ENCODE measurements at places on chromosomes 4 and X.

GRCh38 chr4:57344296-57344695 is 234.1 kb upstream of the IGFBP7 start:
- DNase-seq: no peak

DNA sequence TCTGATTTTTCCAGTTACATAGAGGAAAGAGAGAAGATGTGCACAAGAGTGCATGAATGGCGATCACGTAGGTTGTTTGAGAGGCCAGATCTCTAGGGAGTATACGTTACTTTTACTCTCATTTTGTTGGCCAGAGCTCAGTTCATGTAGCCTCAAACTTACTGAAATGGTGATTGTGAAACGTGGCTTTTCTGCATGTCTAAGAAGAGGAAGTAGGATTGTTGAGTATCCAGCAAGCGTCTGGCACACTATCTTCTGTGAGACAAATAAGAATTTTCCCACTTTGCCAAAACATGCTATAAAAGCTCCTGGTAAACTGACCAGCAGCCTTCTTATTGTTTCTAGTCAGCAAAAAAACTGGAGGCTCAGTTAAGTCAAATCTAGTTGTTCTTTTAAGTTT is 264.5 kb upstream of the EMCN start:
- DNase-seq: no peak

DNA sequence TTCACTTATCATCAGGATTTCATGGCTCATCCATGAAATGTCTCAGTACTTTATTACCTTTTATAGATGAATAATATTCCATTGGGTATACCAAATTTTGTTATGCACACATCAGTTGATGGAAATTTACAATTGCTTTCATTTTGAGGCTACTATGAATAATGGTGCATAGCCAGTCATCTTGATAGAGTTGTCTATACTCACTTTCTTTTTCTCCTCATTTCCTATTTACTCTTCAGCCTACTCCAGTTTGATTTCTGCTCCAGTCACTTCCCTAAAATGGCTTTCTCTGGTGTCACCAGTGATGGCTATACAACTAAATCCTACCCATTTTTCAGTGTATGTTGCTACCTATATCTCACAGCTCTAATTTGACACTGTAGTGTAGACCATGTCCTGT is 743.5 kb upstream of the MAGEB2 start:
- DNase-seq: no peak

GRCh38 chrX:80335062-80335830 is 85.0 kb upstream of the TENT5D start:
- DNase-seq: no peak

DNA sequence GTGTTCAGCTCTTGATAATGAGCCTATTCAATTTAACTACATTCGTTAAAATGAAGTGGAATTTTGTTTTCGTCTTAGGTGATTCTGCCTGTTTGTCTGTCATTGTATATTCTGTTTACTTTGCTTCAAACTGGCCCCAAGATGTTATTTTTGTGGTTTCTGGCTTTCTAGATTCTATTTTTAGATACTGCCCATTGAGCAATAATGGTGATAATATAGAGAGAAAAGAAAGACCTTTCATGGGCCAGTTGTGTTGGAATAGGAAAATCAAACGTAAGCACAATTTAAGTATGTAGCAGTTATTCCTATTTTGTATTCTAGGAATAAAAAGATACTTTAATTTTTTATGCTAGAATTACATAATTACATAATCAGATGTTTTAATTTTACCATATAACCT is 4.0 kb downstream of the CDKN2AIP start:
- no peak for DNase-seq

DNA sequence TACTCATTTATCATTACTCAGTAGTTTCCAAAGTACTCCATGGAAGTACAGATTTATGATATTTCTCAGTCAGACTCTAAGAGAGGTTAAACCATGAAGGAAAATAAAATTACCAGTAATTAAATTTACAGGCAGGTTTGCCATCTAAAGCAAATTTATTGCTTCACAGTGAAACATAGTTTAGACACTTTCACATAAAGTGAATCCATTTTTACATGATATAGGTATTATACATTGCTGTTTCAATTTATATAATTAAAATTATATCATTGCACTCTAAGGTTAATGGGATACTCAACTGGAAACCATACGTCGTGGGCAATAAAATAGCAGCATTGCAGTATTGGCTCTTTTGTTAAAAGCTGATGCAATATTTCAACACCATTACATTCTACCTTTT is 202.8 kb downstream of the SLIT2 start:
- no peak for DNase-seq

DNA sequence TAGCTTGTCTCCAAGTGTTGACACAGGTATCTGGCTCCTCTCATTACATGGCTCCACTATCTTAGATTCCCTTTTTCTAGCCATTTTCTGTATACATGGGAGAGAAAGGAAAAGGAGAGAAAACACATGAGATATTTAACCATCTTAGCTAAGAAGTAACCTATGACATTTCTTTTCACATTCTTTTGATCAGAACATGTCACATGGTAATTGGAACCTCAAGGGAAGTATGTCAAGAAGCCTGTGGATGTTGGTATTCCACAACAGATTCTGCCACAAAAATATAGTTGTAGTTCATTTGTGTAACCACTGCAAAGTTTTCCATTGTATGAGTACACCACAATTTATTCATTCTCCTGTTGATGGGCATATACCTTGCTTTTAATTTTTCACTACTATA is 18.7 kb upstream of the GABRB1 start:
- DNase-seq: no peak

DNA sequence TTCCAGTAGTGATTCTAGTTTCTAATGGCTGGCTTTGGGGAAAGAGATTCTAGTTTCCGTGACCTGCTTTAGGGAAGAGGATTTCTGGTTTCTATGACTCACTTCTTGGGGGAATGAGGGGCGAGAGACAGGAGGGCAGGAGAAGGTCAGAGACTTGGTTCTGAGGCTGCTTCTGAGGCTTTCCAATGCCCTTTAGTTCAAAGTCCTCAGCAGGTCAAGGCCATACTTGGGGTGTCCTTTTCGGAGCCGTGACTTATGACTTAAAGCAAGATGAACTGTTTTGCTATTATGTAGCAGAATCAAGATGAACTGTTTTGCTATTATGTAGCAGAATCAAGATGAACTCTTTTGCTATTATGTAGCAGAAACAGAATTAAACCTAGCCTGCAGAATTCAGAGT is 52.2 kb upstream of the TLR3 start:
- no peak for DNase-seq

- no peak for DNase-seq
These were observed 140.8 kb upstream of the PGRMC2 start for GRCh38 chr4:128428397-128428796.

DNA sequence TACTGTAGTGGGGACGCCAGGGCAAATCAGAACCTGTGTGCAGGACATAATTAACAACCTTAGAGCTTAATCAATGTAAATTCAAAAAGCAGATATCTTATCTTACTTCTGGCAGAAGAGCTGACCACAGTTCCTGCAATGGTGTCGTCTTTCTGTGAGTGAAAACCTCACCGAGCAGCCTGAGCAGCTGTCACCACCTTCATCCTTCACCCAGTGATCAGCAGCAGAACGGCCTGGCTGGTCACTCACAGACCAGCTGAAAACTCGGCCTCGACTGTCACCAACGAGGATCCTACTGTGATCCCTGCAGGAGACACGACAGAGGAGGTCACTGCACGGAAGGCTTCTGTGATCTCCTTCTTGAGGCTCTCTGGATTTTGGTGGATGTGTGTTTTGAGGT is 94.2 kb downstream of the CDS1 start:
- DNase-seq: no peak

- no peak for DNase-seq
These were observed at the start of gene PCDH7 for GRCh38 chr4:30720021-30720660. TSS of gene PCDH7 (plus strand) at chr4:30720369. CDS start at chr4:30721423, 1,054 bp downstream.

DNA sequence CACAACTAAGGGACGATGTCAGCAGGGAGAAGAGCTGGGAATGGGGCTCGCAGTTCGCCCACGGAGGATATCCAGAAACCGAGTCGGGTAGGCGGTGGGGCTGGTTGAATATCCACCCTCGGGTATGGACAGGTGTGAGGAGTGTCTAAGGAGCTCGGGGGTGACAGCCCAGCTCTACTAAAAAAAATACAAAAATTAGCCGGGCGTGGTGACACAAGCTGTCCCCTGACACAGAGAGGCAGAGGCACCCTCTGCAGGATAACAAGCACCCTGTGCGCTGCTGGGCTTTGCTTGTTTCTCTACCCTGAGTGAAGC is 12.2 kb upstream of the ASMTL start:
- no peak for DNase-seq

DNA sequence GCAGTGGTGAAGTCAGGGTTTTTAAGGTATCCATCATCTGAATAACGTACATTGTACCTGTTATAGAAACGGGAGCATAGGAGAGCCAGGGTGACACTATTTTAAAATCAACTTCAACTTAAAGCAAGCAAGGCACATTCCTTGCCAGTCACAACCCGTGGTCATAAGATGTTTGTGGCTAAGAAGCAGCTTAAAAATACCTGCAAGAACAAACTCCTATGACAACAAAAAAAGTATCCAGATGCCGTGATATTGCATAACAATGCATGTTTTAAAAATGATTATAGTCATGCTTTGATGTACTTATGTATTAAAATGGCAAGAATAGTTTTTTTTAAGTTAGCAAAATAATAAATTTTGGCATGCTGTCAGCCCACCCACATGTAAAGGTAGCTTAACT is 16.5 kb upstream of the SYNPO2 start:
- DNase-seq: no peak
